Endothelial cell of umbilical vein (primary cell): ENCODE measurements at places on chromosomes 1 and 21. TPM values are rescaled to one million over a fixed set of nuclear protein-coding genes. Genes with fewer than 3 reads are reported as not detected.

AUNIP gene
- total RNA-seq: 4.5 and 4.8 TPM in 2 replicates

PBX1 gene
- 22.2 and 24.1 TPM in 2 replicates for total RNA-seq

MYBPH gene
- not detected in 2 replicates for total RNA-seq

CATSPER4 gene
- total RNA-seq: not detected in 2 replicates

VWA1 gene
- 3.3 and 6.1 TPM in 2 replicates for total RNA-seq

DNASE2B gene
- not detected in 2 replicates for total RNA-seq

CDCA8 gene
- total RNA-seq: 43.7 and 45.7 TPM in 2 replicates

OR2M3 gene
- total RNA-seq: not detected in 2 replicates

TMPRSS3 gene
- not detected in 2 replicates for total RNA-seq

LHX8 gene
- not detected in 2 replicates for total RNA-seq

TINAGL1 gene
- total RNA-seq: 298 and 312 TPM in 2 replicates

HSD11B1 gene
- total RNA-seq: not detected in 2 replicates

CD53 gene
- not detected in 2 replicates for total RNA-seq

DMRTA2 gene
- total RNA-seq: not detected in 2 replicates

CR1 gene
- total RNA-seq: not detected in 2 replicates

CNIH3 gene
- total RNA-seq: 1.0 and 2.5 TPM in 2 replicates

SH2D2A gene
- total RNA-seq: 1.1 and 1.8 TPM in 2 replicates
